ENCODE measurements at places on chromosomes 2 and 18.

- DNase-seq = peak; percentile 56
Observed at GRCh38 chr2:64402876-64403275, 51.1 kb upstream of the LGALSL start.

DNA sequence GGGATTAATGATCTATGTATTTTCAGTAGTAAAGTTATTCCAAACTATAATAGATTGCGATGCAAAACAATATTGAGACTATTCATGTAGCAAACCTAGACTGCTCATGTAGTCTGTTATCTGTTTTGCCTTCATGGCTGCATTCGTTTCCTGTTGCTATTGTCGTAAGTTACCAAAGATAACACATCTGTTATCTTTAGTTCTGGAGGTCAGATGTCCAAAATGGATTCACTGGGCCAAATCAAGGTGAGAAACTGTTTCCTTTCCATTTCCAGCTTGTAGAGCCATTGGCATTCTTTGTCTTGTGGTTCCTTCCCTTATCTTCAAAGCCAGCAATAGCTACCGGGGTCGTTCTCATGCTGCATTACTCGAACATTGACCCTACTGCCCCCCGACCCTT is 20.9 kb downstream of the ITGAV start:
- no peak for DNase-seq

DNA sequence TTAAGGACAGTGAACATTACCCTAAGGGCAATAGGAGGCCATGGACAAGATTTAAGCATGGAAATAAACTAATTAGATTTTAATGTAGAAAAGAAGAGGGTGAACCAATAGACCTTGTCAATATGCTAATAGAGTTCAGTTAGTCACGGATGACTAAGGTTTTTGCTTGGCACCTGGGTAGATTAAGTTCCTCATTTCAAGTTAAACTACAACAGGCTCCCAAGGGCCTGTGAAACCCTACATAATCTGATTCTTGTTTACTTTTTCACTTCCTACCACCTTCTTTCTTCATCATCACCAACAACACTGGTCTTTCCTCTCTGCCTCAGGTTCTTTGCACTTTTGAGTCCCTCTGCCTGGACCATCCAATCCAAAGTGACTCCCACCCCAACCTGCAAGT is 14.8 kb downstream of the SP110 start:
- peak; percentile 62 for DNase-seq

DNA sequence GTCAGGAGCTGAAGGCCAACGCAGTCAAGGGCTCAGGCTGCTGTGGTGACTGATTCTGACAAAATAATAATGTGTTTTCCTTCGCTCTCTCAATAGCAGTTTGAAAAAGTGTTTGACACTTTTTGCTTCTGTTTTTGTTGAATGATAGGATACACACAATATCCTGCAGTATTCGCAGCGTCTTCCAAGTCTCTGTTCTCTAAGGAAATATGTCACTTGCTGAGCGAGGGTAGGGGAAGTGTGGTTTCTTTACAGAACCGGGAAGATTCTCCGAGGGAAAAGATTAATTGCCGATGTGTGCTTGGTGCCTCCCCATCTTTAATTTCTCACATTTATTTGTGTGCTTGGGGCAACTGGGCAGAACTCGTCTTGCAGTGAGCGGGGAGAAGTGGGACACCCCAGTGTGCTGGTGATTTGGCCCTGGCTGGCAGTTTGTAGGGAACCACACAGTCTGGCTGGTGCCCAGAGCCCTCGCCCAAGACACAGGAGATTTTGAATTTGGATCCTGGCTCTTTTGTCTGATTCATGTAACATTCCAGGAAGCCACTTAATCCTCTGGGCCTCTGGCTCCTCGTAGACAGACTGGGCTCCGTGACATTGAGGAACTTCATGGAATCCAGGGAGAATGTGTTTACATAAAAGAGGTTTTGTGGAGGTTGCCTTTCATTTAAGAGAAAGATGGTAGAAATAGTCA is 169.4 kb downstream of the LDLRAD4 start:
- DNase-seq = no peak

DNA sequence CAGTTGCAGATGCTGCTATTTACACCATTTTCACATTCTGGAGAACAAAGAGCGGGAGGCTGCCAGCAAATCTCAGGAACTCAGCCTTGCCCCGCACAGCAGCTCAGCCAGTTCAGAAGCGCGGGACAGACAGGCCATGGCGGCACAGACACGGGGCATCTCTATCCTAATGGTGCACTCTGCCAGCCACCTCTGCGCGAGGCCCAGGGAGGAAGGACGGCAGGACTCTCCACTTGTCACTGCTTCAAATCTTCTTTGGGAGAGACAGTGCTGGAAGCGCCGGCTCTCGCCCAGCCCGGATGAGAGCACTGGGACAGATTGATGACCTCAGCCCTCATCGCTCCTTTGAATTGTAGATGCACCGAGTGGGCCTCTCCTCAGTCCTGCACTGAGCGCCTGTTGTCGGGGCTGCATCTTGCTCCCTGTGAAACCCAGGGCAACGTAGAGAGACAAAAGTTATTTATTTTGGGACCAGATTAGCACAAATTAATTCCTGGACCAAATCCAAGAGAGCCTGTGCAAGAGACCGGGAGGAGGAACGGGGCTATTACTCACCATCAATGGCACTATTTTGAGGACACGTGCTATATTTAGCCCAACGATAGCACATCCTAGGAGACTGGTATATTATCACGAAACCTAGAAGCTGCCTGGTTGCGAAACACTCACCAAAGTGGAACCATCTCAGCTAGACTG is 211.4 kb upstream of the SMIM21 start:
- DNase-seq = peak; percentile 28

- DNase-seq = no peak
Observed at GRCh38 chr18:13640266-13640860, 86.0 kb downstream of the FAM210A start.

DNA sequence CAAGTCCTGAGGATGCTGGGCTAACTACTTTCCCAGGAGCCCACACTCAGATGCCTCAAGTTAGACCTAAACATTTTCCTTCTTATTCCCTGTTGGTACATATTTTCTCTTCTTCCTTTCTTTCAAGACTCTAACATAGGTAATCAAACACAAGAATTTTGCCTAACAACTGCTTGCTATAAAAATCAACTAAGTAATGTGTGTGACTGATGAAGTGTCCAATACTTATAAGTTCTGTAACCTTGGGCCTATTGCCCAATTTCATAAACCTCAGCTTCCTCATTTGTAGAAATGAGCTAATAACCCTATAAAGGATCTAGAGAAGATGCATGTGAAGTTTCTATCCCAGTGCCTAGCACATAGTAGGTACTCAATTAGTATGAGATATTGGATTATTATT is 31.6 kb upstream of the PIK3C3 start:
- DNase-seq = peak; percentile 29

- no peak for DNase-seq
Observed at GRCh38 chr2:118837067-118837466, 10.4 kb downstream of the EN1 start.

- peak; percentile 82 for DNase-seq
Observed at GRCh38 chr2:100416935-100417710, at the start of gene CHST10. Gene CHST10, minus strand, starts transcription at chr2:100417668. Its CDS starts 10,993 bp downstream, at chr2:100406675.

- no peak for DNase-seq
Observed at GRCh38 chr18:23369266-23369665, 83.8 kb upstream of the RIOK3 start.

GRCh38 chr18:79372991-79373390 is 22.7 kb upstream of the NFATC1 start:
- DNase-seq = no peak

GRCh38 chr18:54140641-54141040 is 83.8 kb downstream of the MBD2 start:
- DNase-seq = no peak

- DNase-seq = peak; percentile 27
Observed at GRCh38 chr2:23092831-23093230, 292.1 kb upstream of the KLHL29 start.

GRCh38 chr2:204686406-204686805 is 141.1 kb downstream of the PARD3B start:
- DNase-seq = no peak

DNA sequence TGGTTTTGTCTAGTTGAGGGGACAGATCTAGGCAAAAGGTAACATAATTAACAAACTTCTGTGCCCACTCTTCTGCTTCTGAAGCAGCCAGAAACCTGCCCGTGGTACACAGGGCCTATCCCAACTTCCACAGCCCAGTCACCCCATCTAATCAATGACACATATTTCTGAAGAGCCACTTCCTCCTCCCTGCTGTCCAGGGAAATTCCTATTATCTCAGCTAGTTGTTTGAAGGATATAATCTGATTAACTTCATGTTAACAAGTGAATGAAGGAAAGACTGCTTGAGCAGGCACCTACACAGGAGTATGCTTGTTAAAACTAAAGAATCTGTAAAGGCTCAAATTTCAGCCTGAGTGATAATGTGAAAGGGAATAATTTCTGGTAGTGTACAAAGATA is 61.4 kb downstream of the CCDC148 start:
- no peak for DNase-seq

DNA sequence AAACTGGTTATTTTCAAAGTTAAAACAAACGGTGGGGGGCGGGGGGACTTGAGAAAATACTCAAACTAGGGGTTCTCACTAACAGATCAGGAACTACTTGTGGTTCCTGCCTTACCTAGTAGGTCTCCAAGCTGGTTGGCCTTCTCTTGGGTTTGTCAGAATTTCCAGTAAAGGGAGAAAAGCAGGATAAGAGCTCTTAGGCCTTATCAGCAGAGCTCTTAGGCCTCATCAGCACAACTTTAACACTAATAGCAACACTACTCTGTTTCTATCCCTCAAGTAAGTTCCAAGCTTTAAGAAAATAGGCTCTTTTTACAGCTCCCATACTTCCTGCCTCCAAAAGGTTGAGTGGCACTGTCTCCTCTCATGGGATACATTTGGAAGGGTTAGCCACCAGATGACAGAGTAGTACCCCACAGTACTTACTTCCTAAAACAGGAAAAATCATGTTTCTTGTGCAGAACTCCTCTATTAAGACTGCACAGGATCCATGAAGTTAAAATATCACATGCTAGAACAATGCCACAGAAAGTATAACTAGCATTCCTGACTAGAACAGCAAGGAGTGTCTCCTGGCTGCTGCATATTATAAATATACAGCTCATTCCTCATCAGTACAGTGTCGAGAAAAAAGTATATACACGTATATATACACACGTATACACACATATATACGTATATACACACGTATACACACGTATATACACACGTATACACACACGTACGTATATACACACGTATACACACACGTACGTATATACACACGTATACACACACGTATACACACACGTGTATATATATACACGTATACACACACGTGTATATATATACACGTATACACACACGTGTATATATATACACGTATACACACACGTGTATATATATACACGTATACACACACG is 6.1 kb downstream of the FBXO11 start:
- DNase-seq = peak; percentile 16

DNA sequence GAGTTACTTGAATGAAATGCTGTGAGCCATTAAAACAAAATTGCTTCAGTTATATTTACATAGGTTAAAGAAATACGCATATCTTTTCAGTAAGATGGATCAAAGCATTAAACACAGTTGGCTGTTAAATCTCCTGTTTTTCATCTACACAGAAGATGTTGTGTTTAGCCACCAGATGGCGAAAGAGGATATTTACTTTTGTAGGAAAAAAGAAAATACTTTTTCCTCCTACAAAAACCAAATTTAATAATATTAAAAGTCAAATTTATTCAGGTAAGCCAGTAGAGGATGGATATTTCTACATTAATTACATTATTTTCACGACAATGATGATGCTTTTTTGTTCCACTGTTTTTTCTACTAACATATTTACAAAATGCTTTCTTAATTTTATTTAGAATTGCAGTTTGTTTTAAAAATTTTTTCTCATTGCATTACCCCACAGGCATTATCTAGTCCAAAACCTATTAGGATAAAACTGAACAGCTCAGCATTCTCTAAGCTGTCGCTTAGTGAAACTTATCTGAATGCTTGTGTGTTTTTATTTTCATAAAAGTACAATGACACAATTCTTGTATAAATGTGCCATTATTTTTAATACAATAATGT is 173.7 kb downstream of the ASXL3 start:
- peak; percentile 13 for DNase-seq

GRCh38 chr2:217086718-217087117 is 226.9 kb upstream of the TNP1 start:
- DNase-seq = peak; percentile 18

GRCh38 chr2:192161656-192162290 is 33.0 kb downstream of the TMEFF2 start:
- no peak for DNase-seq

DNA sequence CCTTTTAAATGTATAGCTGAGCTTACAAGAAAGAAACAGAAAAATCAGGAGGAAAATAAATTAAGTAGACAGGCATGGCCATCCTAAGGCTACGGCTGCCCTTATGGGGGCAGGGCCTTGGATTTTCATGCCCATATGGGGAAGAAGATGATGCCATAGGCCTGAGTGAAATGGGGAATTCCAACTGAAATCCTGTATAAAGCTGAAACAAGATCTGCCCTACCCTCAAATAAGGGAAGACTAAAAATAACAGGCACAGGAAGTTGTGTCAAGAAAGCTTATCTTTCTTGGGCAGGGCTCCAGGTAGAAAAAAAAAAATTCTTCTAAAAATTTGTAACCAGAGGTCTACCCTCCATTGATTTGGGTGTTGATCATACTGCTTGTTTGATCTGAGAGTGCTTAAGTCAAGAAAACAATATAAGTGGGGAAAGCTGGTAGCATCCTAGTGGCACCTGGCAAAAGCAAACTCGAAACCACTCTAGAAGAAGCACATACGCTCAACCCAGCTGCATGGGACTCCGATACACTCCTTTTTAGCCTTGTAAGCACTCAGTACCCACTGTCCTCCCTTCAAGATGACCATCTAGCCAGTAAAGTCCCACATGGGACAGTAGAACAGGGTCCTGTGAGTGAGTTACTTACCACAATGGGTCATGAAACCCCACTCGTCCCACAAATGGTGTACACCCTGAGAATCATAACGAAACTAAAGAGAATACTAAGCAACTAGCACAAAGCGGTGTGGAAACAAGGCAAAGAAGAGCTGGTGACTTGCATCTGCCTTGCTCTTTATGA is 22.3 kb downstream of the DNAH7 start:
- no peak for DNase-seq

Measured in NB4 (cell line).